ENCODE measurements at places on chromosomes 4 and X. TPM values are rescaled to one million over a fixed set of nuclear protein-coding genes. Genes with fewer than 3 reads are reported as not detected.

Gene RHOXF2B
- total RNA-seq = not detected

Gene MAGEB2
- not detected for total RNA-seq

Gene SPANXA1
- not detected for total RNA-seq

Gene NOCT
- total RNA-seq = 6.7 TPM

Gene CSAG3
- not detected for total RNA-seq

Gene APBB2
- total RNA-seq = 97.7 TPM

Gene LNX1
- 7.6 TPM for total RNA-seq

Gene FAM241A
- 1.2 TPM for total RNA-seq

Gene DIPK2B
- total RNA-seq = 5.6 TPM

Gene NUDT10
- total RNA-seq = 13.4 TPM

Gene RASL11B
- 8.0 TPM for total RNA-seq

Gene MAGEC1
- total RNA-seq = not detected

Measured in spinal cord (tissue), 10 donors.